Fibroblast of skin of scalp (primary cell): ENCODE measurements at places on chromosomes 3 and 15.

- no peak for DNase-seq
These were observed 185.4 kb upstream of the EPHA3 start for GRCh38 chr3:88921986-88922385.

GRCh38 chr15:100116416-100117190 is 225.2 kb downstream of the ADAMTS17 start:
- DNase-seq: no peak

DNA sequence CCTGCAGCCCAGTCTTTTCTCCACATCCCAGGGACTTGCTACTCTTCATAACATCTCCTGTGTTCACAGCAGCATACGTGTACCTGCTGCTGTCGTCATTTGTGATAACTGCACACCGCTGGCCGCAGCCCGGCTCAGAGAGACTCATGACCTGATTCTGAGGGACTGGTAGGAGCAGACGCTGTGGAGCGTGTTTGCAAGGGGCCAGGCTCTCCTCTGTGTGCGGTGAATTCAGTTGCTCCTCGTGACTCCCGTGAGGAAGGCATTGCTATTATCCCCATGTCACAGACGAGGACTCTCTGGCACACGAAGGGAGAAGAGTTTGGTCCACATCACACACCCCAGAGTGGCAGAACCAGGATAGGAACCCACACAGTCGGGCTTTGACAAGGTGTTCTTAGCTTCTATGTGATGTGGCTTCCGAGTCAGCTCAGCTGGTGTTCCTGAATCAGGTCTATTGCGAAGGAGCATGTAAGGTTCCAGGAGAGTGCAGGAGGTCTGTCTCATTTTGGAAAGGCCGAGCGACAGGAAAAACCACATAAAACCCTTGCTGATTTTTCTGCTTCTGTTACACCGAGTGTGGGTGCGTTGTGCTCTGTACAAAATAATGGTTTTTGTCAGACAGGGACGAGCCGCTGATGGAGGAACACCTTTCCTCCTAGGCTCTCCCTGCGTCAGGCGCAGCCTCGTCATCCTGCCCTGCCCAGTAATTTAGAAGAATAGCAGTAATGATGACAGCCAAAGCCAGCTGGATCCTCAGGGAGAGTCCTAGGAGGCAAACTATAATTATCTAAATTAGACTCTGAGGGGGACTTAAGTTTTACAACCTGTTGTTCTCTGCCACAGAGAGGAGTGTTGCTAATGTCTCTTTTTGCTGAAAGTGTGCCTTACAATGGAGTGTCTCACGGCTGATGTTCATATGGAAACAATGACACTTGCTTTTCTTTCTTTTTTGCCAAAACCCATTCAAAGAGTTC is 157.5 kb upstream of the RGMA start:
- DNase-seq: no peak

GRCh38 chr3:19898721-19899120 is 35.3 kb downstream of the EFHB start:
- peak; percentile 54 for DNase-seq

GRCh38 chr3:88807491-88808105 is 299.8 kb upstream of the EPHA3 start:
- peak; percentile 85 for DNase-seq

DNA sequence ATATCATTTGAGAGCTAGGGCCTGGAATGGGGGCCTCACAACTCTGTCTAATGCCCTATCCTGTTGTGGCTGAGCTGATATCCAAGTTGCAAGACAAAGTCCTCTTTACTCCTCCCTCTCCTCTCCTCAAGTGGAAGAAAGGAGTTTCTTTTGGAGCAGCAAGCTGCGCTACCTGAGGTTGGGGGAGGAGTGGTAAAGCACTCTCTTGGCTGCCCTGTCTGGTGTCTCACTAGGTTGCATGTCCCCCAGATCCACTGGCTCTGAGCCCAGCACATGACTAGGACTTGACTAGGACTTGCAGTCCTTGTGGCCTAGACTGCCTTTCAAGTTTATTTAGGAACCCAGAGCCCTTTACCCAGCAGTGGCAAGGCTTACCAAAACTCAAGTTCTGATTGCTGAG is 141.1 kb upstream of the SETMAR start:
- no peak for DNase-seq

GRCh38 chr3:49955636-49956035 is 15.7 kb downstream of the RBM6 start:
- DNase-seq: no peak

- DNase-seq: no peak
These were observed 52.8 kb downstream of the GPR160 start for GRCh38 chr3:170090601-170090981.

GRCh38 chr3:32240159-32240545 is 1.7 kb downstream of the CMTM8 start:
- DNase-seq: peak; percentile 8

GRCh38 chr15:71747128-71748083 is 62.9 kb upstream of the NR2E3 start:
- peak; percentile 58 for DNase-seq

GRCh38 chr3:38827791-38828190 is 11.8 kb upstream of the SCN10A start:
- DNase-seq: no peak

GRCh38 chr3:156477323-156477722 is 77.6 kb downstream of the SSR3 start:
- DNase-seq: peak; percentile 68

DNA sequence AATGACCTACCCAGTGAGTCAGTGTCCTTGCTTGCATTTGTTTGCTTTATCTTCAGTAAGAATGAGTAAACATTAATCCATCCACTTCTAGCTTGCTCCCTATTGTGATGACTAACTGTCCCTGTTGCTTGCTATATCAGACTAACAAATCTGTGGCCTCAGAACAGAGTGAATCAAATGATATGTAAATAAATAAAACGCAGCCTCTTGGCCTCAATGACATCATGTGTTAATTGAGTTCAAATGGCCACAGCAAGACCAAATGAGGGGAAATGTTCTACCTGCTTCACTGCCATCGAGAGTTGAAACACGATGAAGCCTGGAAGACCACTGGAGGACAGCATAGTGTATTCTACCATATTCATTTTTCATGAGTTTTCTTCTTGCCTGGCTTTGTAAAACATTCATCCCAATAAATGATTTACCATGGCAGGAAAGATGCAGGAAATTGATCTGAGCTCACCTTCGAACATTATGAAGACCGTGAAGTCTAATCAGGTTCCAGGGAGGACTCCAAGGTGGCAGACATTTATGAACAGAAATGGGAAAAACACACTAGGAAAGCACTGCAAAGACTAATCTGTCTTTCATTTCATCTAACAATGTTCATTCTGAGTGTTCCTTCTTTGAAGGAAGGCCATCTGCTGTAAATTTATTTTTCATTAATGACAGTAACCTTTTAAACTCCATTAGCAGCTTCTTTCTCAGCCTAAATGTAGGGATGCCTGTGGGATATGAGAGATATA is 1144.5 kb downstream of the TUSC7 start:
- DNase-seq: peak; percentile 17

- DNase-seq: no peak
These were observed 25.3 kb upstream of the IL20RB start for GRCh38 chr3:136932523-136932922.
